NCI-H187 treated with DMSO at 0.1 percent for 48 hours (cell line): ENCODE measurements at places on chromosomes 7 and 10.

DNA sequence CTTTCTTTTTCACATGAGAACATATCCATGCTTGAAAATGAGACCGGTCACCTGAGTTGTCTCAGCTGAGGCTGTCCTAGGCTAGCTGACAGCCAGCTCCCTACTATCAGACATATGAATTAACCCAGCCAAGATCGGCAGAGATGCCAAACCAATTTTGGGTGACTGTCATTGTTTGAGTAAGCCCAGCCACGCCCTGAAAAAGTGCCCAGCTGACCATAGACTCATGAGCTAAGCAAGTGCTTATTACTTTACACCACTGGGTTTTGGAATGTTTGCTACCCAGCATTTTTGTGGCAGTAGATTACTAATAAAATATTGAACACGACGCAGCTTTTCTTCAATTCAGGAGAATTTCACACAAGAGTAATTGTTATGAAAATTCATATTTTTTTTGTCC, 265.2 kb upstream of the LYZL1 start:
- no peak for DNase-seq

- DNase-seq: no peak
These were observed 721.7 kb upstream of the GALNT17 start for GRCh38 chr7:70410134-70410750.

- no peak for DNase-seq
These were observed 21.6 kb downstream of the DNTT start for GRCh38 chr10:96325719-96326373.

DNA sequence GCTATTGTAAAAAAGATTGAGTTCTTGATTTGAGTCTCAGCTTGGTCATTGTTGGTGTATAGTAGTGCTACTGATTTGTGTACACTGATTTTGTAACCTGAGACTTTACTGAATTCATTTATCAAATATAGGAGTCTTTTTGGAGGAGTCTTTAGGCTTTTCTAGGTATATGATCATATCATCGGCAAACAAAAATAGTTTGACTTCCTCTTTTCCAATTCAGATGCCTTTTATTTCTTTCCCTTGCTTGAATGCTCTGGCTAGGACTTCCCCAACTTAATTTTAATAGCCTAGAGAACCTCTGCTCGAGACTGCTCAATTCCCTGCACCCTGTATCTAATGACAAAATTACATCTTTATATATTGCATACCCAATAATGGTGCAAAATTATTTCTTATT, 154.4 kb downstream of the CCDC7 start:
- DNase-seq: no peak

DNA sequence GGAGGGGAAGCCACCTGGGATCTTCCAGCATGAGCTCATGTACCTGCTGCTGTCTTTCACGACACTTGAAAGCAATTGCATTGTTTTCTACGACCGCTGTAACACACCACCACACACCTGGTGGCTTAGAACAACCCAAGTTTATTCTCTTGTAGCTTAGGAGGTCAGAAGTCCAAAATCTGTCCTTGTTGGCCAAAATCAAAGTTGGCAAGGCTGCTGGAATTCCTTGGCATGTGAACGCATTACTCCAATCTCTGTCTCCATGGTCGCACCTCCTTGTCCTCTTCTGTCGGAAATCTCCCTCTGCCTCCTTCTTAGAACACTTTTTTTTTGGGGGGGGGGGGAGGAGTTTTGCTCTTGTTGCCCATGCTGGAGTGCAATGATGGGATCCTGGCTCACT, 305.7 kb downstream of the BAMBI start:
- DNase-seq: no peak

GRCh38 chr10:43166880-43167497, 28.7 kb downstream of the CSGALNACT2 start:
- DNase-seq: no peak

GRCh38 chr7:157719705-157720655, 383.2 kb downstream of the DNAJB6 start:
- DNase-seq: no peak

- no peak for DNase-seq
These were observed 129.3 kb upstream of the JCAD start for GRCh38 chr10:30188556-30189237.

GRCh38 chr10:70565556-70566514, 36.7 kb downstream of the PRF1 start:
- no peak for DNase-seq

GRCh38 chr10:47410862-47411261, 26.8 kb upstream of the ZNF488 start:
- DNase-seq: no peak

GRCh38 chr10:14555807-14556206, 218.9 kb downstream of the FAM107B start:
- DNase-seq: no peak

GRCh38 chr10:68151453-68151852, 42.2 kb downstream of the MYPN start:
- no peak for DNase-seq

GRCh38 chr10:125757742-125758141, 17.9 kb downstream of the MMP21 start:
- DNase-seq: no peak

DNA sequence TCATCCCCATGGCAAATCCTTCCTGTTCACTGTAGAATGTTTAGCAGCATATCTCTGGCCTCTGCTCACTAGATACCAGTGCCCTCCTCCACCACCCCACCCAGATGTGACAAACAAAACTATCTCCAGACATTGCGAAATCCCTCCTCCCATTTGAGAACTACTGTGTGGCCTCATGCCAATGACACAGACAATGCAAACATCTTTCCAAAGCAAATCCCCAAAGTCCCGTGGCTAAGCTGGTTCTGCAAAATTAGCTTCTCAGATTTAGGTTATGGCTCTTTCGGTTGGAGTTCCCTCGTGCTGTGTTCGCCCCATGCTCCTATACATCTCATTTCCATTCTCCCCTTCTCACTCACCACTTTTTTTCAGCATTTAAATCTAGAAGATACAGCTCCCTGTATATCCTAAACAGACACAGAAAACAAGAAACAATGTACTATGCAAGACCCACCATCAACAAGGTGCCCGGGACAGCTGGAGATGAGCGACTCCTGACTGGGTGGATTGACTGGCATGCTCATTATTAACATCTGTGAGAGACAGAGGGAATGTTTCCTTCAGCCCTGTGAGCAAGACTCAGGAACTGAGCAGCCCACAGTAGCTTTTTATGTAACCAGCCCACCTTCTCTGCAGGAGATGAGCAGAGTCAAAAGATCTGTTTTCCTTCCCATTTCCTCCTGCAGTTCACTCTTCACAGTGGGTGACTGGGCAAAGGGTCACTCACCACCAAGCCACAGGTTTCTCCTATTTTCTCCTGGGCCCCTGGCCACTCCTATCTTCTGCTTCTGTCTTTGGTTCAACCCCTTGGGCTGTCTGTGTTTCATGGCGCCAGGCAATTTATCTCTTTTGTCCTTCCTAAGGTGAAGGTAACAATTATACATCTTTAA, 225.7 kb upstream of the AOAH start:
- no peak for DNase-seq

GRCh38 chr10:99775850-99776249, 6.6 kb upstream of the ABCC2 start:
- no peak for DNase-seq

GRCh38 chr10:65394502-65395297, 1531.1 kb upstream of the LRRTM3 start:
- no peak for DNase-seq

DNA sequence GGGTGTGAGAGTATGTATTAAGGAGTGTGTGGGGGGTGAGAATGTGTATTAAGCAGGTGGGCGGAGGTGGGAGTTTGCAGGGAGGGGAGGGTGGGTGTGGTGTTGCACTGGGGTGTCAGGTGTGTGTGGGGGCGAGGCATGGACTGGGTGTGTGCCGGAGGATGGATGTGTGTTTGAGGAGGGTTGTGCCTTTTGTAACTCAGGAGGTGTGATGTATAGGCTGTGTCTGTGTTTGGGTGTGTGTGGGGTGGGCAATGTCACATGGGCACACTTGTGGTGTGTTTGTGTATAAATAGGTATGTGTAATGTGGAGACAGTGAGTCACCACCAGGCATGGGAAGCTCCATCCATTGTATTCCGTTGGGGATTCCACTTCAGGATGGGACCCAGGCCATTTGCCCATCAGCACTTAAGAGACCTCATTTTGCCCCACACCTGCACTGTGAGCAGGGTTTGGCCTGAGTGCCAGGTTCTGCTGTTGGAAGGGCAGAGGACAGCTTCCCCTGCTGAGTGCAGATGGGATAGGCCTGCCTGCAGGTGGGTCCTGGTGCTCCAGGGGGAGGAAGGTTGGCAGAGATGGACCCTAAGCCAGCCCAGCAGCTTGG, 5.8 kb downstream of the UNC5B start:
- DNase-seq: no peak

DNA sequence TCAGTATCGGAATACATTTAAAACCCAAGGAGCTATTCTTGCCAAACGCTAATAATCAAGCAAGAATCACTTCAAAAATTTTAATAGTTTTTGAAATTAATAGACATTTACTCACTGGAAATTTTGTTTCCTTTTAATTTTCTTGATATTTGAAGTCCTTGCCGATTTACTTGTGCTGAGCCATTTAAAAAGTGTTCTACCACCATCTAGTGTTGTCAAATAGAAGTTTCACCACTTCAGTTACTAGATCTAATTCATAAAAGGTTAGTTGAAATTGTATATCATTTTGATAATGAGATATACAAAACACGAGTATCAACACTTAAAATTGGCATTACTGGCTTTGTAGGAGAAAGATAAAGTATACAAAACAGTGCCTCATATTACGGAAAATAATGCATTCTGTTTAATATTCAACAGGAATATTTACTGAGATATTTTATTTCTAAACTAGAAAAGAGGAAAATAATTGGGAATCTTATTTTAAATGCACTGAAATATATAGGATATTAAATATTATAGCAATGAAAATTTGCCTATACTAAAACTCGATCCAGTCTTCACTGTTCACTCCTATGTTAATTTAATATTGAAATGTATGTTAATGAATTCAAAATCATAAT, 664.8 kb upstream of the SEMA3D start:
- DNase-seq: no peak

GRCh38 chr10:21264271-21264670, 261.2 kb downstream of the SKIDA1 start:
- DNase-seq: no peak

GRCh38 chr10:1557081-1557480, 180.2 kb downstream of the ADARB2 start:
- DNase-seq: no peak

DNA sequence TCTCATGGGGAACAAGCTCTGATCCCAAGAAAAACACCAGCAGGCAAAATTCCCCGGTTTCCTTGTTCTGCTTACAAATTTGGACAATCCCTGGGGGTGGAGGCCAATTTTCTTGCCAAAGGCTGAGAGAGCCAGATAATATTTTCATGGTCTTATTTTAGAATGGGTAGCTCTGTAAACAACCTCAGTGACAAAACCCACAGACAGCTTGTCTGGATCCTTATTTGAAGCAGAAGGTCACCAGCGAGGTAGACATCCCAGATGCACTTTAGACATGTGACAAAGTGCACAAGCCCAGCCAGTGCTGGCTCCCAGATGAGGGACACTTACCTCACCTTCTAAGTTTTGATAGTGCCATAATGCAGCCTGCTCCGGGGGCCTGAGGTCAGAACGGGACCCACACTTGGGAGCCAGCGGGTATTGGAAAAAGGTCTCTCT, 102.6 kb upstream of the DDC start:
- DNase-seq: no peak

DNA sequence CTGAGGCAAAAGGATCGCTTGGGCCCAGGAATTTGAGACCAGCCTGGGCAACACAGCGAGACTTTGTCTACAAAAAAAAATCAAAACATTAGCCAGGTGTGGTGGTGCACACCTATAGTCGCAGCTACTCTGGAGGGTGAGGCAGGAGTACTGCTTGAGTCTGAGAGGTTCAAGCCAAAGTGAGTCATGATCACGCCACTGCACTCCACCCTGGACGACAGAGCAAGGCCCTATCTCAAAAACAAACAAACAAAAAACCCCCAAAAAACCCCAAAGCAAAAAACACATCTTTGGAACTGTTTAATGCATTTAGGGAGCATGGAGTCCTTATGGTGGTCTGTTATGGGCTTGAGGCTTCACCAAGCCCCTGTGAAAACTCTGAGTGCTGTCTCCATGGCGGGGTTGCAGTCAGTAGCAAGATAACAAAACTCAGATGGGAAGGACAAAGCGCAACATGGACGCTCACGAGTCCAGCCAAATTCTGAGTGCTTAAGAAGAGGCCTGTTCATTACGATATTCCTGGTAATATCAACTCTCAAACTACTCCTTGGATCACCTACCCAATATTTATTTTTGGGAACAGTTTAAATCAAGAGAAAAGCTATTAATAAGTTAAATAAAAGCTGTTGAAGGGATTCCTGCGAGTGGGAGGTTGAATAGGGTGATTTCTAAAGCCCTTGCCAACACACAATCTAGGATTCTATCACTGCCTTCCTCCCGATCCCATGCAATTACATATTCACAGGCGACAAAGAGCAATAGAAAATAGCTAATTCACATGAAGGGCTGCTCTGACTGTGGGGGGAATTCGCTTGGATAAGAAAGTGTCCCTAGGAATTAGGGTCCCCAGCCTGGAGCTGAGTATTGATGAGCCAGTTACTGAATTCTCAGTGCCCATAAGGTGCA, 123.3 kb downstream of the HIPK2 start:
- no peak for DNase-seq

GRCh38 chr7:33831389-33832141, 73.8 kb upstream of the BMPER start:
- no peak for DNase-seq

GRCh38 chr10:14123139-14123538, 207.6 kb downstream of the FRMD4A start:
- DNase-seq: no peak

DNA sequence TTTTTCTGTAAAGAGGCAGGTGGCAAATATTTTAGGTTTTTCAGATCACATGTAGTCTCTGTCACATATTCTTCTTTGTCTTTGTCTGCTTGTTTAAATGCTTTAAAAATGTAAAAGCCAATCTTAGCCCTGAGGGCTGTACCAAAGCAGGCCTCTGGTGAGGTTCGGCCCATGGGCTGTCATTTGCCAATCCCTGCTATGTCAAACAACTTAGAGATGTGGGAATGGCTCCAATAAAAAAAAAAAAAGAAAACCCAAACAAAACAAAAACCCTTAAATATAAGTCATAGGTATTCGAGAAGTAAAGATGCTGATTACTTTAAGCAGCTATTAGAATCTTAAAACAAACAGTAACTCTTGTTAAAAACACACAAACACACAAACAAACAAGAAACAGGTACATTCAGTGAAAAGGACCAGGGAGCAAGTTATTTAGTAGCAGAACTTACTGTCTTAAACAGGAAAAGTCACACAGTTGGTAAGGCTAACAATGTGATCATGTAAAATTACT, 61.4 kb upstream of the NAMPT start:
- DNase-seq: no peak

DNA sequence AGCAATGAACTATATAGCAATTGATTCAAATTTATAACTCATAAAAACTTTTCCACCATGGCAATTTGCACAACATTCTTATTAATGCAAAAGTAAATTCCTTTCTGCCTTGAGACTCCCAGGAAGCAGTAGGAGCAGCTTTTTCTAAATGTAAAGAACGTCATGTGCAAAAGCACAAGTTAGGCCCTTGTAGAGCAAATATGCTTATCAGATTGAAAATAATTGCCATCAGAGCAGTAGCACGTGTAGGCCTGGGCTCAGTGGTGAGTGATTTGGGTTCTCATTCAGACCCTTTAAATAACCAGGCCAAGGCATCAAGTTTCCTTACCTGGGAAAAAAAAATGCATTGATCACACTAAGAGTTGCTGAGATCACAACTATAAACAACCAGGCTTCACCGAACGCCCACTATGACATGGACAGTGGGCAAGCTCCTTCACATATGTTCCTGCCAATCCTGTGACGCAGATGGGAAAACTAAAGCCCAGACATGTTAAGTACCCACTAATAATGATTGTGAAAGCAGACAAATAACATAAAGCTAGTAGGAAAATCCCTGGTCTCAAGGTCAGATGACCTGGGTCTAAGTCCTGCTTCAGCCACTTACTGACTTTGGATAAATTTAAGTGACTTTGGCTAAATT, 22.1 kb upstream of the SAR1A start:
- DNase-seq: no peak
